CD4-positive, alpha-beta T cell (primary cell): ENCODE measurements at places on chromosomes 16 and 17.

GRCh38 chr17:80633207-80633606, 88.6 kb downstream of the RPTOR start:
- DNase-seq = no peak

DNA sequence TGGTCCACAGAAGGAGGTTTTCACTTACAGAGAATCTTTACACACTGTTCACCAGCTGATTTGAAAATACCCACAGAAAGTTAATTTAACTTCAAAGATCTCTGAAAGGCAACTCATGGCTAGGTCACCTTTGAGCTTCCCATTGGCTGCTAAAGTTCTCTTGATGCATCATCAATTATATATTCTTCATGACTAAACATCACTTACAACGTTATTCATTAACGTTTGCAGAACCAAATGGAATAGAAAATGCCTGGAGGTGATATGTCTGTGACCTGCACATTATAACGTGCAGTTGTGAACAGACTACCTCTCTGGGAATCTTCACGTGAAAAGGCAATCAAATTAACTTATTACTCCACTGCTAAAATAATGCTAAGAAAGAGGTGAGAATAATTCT, 238.5 kb downstream of the ZFHX3 start:
- no peak for DNase-seq

GRCh38 chr17:68634345-68634876, 33.2 kb upstream of the FAM20A start:
- no peak for DNase-seq

DNA sequence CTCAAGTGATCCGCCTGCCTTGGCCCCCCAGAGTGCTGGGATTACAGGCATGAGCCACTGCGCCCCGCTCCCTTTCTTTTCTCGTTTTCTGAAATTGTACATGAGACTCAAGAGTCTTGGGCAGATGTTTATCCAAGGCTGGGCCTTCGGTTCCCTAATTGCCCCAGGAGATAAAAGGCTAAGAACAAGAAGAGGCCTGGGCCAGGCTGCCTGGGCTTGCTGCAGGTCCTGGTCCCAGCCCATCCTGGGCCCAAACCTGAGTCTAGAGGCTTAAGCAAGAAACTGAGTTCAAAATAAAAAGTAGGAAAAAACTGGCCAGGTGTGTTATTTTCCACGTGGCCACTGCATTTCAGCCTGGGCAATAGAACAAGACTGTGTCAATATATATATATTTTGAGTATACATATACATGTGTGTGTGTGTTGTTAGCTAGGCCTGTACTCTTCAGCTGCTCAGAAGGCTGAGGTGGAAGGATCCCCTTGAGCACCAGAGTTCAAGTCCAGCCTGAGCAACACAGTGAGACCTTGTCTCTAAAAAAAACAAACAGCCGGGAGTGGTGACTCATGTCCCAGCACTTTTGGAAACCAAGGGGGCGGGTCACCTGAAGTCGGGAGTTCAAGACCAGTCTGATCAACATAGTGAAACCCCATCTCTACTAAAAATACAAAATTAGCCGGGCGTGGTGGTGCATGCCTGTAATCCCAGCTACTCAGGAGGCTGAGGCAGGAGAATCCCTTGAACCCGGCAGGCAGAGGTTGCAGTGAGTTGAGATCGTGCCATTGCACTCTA, 6.8 kb upstream of the CLUH start:
- no peak for DNase-seq

DNA sequence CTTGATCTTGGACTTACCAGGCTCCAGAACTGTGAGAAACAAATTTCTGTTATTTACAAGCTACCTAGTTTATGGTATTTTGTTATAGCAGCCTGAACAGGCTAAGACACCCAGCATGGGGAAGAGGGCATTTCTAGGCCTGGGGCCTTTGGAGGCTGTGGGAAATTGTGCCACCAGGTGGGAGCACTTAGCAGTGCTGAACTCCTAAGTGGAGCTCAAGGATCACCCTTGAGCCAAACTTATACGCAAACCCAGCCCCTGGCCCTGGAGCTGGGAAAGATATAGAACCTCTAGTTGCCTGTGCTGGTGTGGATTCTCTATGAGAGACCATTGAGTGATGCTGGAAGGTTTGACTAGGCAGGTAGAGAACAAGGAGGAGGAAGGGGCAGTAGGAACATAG, 36.1 kb downstream of the MIS12 start:
- no peak for DNase-seq

GRCh38 chr16:48451323-48451722, 66.1 kb upstream of the SIAH1 start:
- no peak for DNase-seq

DNA sequence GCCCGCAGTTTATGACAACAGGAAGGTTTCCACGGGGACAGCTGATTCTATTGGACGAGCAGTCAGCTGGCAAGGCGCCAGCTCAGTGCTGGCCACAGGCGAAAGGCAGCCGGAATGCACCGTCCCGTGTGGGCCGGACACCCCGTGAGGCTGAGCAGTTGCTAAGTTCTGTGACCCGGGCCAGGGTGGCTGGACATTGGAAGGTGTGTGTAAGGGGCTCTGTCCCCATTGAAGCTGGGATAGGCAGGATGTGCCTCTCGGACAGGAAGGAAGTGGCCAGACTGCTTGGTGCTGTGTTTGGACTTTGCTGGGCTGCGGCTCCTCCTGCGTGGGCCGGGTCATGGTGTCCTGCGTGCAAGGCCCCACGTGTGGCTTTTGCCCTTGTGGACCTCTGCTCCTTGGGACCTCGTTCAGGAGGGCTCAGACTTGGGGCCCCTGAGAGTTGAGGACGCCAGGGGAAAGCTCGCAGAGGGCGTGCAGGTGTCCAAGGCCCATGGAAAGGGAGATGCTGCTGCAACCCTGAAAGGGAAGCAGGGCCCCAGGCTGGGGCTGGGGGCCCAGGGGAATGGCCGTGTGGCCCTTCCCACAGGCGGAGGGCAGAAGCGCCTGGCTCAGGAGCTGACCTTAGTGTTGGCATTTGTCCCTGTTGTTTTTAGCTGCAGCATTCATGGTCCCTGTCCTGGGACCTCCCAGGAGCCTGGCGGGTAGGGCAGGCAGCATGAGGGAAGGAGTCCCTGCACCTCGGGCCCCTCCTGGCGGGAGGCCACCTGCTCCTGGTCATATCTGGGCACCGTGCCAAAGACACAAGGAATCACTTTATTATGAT, 10.0 kb downstream of the BAIAP2 start:
- DNase-seq = no peak

DNA sequence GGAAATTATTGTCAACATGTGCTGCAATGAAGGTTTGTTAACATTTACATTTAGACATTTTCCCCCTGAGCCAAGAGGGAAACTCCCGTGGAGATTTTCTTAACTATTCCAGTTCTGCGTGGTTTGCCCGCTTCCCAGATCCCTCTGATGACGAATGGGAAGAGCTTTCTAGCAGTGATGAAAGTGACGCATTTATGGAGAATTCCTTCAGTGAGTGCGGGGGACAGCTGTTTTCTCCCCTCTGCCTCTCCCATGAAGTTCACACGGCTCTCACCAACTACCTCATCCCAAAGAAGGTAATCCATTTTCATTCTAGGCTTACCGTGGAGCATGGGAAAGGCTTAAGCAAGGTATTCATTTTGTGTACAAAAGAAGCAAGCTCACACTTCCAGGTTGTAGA, 18.2 kb downstream of the HEATR3 start:
- no peak for DNase-seq

GRCh38 chr17:83154311-83155127, 75.1 kb downstream of the METRNL start:
- no peak for DNase-seq

DNA sequence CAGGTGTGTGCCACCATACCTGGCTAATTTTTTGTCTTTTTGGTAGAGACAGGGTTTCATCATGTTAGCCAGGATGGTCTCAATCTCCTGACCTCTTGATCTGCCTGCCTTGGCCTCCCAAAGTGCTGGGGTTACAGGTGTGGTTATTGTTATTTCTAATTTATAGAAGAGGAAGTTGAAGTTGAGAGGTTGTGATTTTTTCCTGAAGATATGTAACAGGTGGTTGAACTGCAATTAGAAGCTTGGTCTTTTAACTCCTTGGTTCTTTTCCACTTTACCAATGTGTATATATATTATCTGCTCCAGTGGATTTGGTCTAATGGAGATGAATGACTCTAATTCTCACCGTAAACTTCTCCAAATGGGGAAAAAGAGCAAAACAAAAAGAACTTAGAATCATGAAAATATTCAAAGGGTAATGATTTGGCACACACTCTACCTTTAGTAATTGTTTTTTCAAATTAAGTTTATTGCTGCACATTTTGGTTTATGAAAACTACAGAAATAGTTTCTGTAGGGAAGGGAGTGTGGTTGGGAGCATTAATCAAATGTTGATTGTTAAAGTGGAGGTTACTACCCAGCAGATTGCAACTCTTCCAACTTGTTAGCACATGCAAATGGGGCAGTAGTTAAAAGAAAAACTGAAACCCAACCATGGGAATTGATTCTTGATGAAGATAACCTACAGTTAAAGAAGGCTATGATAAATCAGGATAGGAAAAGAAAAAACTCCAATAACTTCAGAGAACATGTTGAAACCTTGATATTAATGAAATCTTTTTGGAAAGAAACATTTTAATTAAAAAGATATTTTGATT, 1.8 kb upstream of the KRT10 start:
- DNase-seq = no peak

DNA sequence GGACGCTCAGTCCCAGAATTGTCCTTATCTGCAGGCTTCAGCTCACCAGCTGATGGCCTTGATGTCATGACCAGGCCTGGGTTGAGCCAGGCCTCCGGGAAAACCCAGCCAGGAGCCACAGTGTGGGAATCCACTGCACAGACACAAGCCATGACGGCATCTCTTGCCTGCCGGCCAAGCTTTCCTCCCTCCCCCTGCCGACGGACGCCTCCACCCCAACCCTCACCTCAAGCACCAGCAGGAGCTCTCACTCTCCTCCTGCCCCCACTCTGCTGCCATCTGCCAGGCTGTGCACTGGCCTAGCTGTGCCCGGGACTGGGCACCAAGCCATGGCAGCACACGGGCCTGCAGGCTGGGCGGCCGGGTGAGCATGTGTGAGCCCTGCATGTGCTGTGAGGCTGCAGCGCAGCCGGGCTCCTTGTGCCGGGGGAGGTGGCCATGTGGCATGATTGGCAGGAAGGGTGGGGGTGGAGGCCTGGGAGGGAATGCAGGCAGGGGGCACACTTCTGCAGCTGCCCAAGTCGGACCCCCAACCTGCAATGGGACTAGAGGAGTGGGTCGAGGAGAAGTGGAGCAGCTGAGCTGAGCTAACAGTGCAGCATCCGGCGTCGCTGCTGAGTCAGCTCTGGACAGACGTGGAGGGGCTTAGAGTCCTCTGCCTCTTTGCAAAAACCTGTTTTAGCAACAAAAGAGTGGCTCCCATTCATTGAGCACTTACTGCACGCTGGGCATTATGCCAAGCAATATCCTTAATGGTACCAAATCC, 268.5 kb downstream of the CBLN1 start:
- DNase-seq = no peak

DNA sequence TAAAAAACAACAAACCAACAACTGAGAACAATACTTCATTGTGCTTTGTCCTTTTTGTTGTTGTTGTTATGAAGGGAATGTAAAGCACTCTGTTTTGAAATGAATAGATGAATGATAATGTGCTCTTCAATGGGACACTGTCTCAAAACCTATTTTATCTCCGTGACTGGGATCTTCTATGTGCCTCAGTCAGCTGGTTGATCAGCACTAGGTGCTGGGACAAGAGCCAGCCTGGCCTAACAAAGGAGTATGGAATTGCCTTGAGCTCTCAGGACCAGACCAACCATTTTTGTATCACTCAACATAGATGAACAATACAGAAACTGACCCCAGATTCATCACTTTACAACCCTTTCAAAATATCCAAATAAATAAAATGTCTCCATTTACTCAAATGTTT, 440.2 kb downstream of the KCNJ2 start:
- DNase-seq = no peak

DNA sequence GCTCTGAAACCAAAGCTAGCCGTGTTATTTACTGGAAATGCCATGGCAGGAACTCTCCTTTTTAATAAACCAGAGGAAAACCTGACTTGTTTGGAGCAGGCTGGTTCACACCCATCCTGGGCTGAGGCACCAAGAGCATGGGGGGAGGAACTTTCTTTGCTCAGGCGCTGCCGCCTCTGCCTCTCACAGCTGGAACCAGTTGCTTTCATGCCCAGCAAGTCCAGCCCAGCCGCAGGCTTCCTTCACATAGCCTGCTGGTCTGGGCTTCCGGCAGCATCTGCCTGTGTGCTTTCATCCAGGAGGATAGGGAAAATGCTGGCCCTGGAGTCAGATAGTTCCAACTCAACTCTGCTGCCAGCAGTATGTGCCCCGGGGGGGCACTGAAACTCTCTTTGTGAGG, 88.1 kb upstream of the ASIC2 start:
- no peak for DNase-seq

DNA sequence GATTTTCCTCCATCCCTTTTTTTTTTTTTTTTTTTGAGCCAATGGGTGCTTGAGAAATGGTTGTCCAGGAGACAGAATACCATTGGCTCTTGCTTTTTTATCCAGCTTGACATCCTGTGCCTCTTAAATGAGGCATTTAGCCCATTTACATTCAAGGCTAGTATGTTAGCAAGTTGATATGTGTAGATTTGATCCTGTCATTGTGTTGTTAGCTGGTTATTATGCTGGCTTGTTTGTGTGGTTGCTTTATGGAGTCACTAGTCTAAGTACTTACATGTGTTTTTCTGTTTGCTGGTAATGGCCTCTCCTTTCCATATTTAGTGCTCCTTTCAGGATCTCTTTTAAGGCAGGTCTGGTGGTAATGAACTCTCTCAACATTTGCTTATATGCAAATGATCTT, 14.1 kb upstream of the SLFN11 start:
- no peak for DNase-seq

DNA sequence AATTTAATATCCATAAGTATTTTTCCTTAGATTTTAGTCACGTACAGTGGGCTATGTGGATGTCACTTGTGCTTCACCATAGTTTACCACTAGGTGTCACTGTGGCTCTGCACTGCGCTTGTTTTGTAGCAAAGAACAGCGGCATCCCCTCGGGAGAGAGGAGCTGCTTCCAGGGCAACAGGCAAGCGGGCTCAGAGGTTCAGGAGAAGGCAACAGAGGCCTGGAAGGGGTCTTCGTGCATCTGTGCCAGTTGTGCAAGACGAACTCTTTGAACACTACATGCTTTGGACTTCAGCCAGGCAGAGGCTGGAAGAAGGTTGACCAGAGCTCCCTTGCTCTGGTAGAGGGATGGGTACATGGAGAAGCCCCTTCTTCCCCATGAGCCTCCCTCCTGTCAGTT, 20.6 kb downstream of the CYB561 start:
- DNase-seq = peak; percentile 78

- DNase-seq = no peak
Measured at GRCh38 chr17:79558091-79558900, 52.6 kb downstream of the RBFOX3 start.

GRCh38 chr16:75627851-75628250, 4.8 kb upstream of the ADAT1 start:
- DNase-seq = no peak
